EH (cell line): ENCODE measurements at places on chromosomes 6 and 20.

DNA sequence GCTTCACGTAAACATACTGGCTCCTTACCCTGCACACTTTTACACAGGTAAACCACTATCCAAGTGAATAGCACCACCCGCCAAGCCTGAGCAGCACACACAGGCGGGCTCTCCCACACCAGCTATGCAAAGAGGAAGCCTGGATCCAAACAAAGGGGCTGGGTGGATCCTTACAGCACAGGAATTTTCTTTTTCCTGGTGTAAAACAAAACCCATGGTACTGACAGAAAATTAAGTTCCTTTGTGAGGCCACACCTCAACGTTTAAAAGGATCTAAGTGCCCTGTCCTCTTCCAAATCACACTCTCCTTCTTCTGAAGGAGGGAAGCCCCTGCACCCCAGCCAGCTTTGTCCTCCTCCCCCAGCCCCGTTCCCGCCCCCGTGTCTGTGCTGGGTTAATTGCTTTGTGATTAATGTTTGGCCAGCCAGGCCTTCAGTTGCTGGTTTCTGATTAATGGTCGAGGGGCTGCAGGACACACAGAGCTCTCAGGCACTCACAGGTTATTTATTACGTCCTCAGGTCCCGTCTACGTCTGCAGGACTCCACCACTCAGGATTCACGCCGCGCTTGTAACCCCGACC is 6.1 kb downstream of the DACT2 start:
- no peak for DNase-seq

GRCh38 chr20:45433316-45433715 is 17.4 kb downstream of the PIGT start:
- peak; percentile 61 for DNase-seq

DNA sequence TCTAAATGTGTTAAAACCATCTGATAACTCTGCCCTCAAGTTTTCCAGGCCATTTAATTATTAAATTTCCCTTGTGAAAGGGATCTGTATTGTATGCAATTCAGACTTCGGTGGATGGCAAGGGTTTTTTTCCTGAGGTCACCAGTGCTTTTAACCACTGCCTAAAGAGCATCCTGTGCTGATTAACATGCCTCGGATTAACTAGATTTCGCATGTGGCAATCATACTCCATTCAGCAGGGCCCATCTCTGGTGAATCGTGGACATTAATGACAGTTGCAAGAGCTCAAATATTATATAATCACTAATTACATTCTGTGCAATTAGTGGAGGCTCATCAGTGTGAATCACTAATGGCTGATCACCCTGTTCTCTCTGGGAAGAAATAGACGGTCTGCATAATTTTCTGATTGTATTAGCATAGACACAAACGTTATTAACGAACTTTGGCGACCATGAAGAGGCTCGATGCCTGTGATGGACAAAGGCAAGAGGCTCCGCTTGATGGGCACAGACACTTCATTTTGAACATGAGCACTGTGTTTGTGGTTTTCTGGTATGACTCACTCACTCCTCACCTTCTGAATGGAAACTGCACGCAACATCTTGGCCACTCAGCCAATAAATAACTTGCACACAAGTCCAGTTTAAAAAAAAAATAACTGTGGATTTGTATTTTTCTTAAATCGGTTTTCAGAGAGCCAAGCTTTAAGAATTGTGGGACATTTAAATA is 31.4 kb downstream of the LINC00237 start:
- DNase-seq, result peak; percentile 2

DNA sequence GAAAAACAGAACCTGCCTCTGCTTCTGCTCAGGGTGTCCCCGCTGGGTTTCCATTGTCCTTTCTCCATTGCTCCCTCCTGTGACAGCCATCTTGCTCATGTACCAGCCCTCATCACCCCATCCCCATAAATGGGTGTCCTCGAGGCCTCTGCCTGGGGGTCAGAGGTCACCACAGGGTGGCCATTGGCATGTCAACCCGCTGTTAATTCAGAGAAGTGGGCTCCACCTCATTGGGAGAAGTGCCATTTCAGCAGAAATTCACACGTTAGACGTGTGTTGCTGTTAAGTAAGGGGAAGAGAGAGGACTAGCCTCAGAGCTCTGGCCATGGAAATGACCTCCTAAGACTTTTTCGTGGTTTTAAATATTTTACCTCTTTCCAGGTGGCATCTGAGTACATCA is 71.9 kb downstream of the PTPN1 start:
- DNase-seq, result no peak

DNA sequence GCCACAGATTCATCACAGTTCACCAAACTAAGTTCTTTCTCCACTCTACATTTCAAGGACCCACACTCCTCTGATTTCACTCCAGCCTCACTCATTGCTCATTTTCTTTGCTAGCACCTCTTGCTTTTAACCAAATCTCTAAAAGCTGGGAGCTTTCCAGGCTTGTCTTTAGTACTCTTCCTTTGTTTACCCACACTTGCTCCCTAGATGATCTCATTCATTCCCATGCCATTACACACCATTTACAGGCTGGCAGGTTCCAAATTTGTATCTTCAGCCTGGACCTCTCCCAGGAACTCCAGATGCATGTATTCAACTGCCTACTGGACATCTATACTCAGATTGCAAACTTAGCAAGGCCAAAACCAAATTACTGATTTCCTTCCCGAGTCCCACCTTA is 5.3 kb upstream of the GUCA1B start:
- DNase-seq, result peak; percentile 98

DNA sequence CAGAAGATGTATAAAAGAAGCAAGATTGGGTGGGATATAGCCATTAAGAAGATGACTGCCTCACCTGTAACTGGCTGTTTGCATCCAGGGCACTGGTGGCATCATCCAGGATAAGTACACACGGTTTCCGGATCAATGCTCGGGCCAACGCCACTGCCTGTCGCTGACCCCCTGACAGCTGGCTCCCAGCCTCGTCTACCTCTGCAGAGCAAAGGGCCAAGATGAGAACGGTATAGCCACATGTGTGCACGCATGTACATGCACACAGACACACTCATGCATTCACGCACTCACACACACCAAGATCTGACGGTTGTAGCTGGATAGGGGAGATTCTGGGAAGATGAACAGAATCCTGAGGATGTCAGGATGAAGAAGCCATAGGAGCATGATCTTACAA is 3.2 kb upstream of the PSMB8 start:
- DNase-seq, result no peak

GRCh38 chr6:71527886-71528285 is 239.3 kb downstream of the OGFRL1 start:
- peak; percentile 32 for DNase-seq

DNA sequence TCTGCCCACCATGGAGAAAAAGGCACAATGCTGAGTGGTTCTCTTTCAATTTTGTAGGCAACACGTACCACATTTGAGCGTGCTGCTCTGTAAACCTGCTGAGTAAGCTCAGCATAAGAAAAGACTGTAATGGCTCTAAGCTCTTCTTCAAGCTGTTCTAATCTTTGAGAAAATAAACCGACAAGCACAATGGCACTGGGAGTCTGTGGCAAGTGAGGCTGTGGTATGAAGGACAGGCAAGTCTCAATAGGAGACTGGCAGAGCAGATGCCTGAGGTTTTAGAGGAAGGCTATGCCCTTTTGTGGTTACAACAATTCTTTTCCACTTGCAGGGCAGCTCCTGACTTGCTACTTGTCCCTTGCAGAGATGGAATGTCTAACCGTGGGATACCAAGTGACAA is 136.7 kb upstream of the EXOC2 start:
- DNase-seq, result no peak

- DNase-seq, result no peak
Observed at GRCh38 chr6:45109551-45109950, 218.6 kb upstream of the RUNX2 start.

DNA sequence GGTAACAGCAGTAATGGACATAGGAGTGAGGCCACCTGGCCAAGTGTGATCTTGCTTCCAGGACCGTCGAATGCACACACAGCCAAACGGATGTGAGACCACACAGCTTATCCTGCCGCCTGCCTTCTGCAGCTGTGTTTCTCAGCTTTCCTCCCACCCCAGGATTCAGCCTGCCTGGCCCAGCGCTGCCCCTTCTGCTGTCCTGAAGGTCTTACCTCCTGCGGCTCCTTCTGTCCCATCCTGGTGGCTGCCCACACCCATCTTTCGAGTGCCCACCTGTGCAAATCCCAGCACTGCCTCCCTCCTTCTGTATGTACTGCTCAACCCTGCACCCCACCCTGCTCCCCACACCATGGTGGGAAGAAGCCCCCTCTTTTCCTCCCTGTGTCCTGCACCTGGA is 49.4 kb upstream of the DACT2 start:
- DNase-seq, result no peak

GRCh38 chr20:3749689-3750531 is 17.4 kb downstream of the HSPA12B start:
- DNase-seq, result no peak

- no peak for DNase-seq
Observed at GRCh38 chr6:7496266-7496875, 45.1 kb upstream of the DSP start.

DNA sequence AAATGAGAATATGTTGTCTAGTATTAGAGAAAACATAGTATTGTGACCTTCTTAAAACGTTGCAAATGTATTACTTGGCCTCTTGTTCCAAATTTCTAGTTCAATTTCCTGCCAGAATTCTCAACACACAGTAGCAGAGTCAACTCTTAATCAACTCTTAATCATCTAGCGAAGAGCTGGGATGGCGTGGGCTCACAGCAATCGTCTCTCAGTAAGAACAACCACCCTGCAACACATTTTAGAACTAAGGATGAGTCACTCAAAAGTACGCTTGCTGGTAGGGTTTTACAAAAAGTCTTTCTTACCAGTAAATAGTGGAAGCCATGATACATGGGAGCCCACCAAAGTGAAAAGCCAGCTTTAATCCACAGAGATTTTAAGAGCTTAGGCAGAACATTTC is 24.6 kb downstream of the GPR6 start:
- DNase-seq, result no peak

DNA sequence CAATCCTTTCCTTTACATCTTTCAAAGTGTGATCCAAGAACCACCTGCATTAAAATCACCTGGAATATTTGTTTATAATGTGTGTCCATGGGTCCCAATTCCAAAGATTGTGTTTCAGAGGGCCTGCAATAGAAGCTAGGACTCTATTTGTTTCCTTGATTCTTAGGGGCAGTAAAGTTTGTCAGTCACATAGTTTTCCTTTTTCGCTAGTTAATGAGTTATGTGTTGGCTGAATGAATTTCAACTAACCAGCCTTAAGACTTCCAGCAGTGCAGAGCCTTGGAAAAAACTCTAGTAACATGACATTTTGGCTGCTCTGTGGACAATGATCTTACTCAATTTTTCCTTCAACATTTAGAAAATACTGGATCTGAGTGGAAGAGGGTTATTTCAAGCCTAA is 11.3 kb downstream of the FAM217A start:
- no peak for DNase-seq

DNA sequence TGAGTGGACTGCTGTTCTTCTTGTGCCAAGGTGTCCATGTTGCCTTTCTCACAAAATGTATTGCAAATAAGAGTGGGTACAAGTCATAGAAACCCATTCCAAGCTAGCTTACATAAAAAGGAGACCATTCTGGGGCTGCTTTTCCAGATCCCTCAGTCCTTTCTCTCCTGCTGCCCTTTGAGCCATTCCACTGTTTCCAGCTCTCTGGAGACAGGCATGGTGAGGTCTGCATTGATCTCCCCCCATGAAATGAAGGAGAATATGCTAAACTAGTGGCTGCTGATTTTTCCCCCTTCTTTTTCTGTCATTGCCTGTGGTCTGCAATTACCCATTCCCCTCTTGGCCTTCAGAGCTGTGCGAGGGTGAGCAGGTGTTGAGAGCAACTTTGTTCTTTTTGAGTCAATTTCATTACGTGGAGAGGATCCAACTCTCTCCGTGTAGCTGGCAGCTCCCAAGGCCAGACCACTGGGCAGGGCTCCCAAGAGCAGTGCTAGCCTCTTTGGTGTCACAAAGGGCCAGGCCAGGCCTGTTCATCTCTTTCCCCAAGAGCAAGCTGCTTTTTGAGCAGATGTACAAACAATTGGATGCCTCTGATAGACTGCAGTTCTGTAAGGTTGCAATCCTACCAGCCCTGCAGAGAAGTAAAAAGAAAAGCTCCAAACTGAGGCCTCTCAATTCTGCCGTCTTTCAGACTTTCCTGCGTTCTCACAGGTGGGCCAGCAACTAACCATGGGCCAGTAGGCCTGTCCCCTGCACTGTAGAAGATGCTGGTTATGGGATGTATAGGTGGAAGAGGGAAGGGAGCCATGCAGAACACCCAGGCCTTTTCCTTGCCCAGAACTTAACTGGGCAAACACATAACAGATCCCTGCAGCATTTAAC is 96.1 kb upstream of the ARMC2 start:
- no peak for DNase-seq

DNA sequence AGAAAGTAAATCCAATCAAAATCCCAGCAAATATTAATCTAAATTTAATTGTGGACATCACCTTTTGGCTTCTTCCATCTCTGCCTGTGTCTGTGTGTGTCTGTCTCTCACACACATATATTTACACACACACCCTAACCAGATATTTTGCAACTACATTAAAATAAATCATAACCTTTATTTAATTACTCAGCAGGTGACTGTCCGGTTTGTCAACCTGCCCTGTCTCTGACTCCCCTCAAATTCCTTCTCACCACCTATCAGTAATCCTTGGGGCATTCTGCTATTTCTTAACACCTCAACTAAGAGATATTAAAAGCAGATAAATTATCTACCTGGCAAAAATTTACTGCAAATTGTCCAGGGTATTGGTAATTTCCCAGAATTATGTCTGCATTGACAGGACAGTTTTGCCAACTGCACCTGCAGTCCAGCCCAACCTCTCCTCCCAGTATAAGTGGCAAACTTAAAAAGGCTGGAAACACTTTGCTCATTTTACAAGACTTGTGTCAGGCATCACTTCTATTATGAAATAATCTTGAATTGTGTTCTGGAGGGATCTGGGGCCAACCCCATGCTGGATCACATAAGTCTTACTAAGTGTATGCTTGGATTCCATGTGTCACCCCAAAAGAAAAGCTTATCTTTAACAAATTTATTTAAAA is 216.1 kb downstream of the GMDS start:
- no peak for DNase-seq

GRCh38 chr6:113146878-113147277 is 710.3 kb upstream of the MARCKS start:
- no peak for DNase-seq

DNA sequence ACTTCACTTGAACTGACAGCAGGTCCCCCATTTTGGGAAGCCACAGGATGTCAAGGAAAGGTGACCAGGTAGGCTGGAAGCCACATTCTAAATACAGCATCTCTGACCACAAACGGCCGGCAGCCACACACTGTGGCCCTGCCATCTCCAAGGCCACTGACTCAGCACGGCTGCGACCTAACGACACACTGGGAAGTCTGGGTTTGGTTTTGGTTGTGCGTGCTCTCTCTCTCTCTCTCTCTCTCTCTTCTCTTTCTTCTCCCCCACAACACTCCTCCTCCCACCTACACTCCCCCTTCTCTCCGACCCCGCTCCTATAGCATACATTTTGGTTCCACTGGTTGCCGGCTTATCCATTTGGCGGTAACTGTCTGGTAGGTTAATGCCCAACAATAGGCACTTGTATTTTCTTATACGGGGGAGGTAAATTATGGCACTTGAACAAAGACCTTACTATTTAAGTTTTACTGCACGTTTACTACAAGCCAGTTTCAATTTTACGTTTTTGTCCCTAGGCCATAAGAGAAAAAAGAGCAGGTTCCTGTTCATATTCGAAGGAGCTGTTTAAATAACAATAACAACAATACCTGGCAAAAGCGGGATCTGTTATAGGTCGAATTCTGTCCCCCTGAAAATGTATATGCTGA is 103.6 kb downstream of the GMDS start:
- no peak for DNase-seq

GRCh38 chr20:50376888-50377459 is 133.2 kb upstream of the PTPN1 start:
- DNase-seq, result no peak
